ENCODE measurements at places on chromosomes 11 and 22. TPM values are rescaled to one million over a fixed set of nuclear protein-coding genes. Genes with fewer than 3 reads are reported as not detected.

- H3K27me3 ChIP-seq: peaks cover 10% of the 10 kb centered on the region
- H3K4me3 ChIP-seq: no peak overlapping the region
- no peaks in the 10 kb centered on the region for H3K4me1 ChIP-seq
- no peaks in the 10 kb centered on the region for H3K36me3 ChIP-seq
- no peak overlapping the region for H3K27ac ChIP-seq
Measured at GRCh38 chr11:12675951-12676711, 1.9 kb downstream of the TEAD1 start.

- DNase-seq: no peak
- H3K36me3 ChIP-seq: no peaks in the 10 kb centered on the region
- no peaks in the 10 kb centered on the region for H3K4me1 ChIP-seq
- H3K27ac ChIP-seq: no peak overlapping the region
Measured at GRCh38 chr11:109308551-109308950, 113.4 kb upstream of the C11orf87 start.

GRCh38 chr11:112238041-112238440 lies 11.8 kb downstream of the PTS start:
- no peak for DNase-seq
- no peak overlapping the region for H3K27ac ChIP-seq
- H3K36me3 ChIP-seq: peaks cover 4% of the 10 kb centered on the region
- H3K4me3 ChIP-seq: no peak overlapping the region
- no peaks in the 10 kb centered on the region for H3K27me3 ChIP-seq
- peaks cover 6% of the 10 kb centered on the region for H3K4me1 ChIP-seq

- no peaks in the 10 kb centered on the region for H3K4me1 ChIP-seq
- no peaks in the 10 kb centered on the region for H3K27me3 ChIP-seq
- peaks cover 2% of the 10 kb centered on the region for H3K36me3 ChIP-seq
- H3K27ac ChIP-seq: no peak overlapping the region
Measured at GRCh38 chr11:10497371-10498021, 42.4 kb downstream of the AMPD3 start.

LMO1 gene
- total RNA-seq: not detected

TMA7B gene
- 2.2 TPM for total RNA-seq
